ENCODE measurements at places on chromosomes 16 and 17. TPM values are rescaled to one million over a fixed set of nuclear protein-coding genes. Genes with fewer than 3 reads are reported as not detected.

The C1QTNF8 gene
- not detected for total RNA-seq

The CBFA2T3 gene
- 58.5 TPM for total RNA-seq

The DNAI2 gene
- total RNA-seq: not detected

The HYDIN gene
- total RNA-seq: not detected

The STX1B gene
- total RNA-seq: 2.7 TPM

DNA sequence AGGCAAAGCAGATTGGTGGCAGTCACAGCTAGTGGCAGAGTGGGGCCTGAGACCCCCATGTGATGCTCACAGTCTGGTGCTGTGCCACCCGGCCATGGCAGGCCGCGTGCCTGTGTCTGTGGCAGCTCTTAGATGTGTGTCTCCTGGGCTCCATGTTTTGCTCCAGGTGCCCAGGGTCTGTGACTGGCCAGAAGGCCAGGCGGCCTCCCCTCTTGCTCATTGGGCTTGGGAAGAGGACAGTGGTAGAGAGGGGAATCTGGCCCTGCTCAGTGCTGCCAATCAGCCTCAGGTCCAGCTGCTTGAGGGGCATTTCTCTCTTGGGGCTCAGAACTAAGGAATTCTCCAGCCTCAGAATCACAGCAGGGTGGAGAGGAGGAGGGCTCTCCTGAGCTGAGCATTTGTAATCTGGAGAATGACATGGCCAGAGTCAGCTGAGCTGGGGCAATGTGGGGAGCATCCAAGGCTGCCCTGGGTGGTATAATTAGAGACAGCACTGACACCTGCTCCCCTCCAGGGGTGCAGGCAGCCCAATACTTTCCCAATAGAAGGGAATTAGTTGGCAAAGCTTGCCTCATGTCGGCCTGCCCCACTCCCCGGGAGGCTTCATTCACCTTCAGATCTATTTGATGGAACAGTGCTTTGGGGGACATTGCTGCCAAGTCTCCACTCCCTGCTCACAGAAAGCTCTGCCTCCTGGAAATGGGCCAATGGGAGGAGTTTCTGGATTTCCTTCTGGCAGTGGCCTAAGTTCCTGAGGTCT is 2.7 kb upstream of the LASP1NB start:
- no peak for DNase-seq

GRCh38 chr16:67187175-67187890 is 2.6 kb downstream of the EXOC3L1 start:
- DNase-seq: no peak

DNA sequence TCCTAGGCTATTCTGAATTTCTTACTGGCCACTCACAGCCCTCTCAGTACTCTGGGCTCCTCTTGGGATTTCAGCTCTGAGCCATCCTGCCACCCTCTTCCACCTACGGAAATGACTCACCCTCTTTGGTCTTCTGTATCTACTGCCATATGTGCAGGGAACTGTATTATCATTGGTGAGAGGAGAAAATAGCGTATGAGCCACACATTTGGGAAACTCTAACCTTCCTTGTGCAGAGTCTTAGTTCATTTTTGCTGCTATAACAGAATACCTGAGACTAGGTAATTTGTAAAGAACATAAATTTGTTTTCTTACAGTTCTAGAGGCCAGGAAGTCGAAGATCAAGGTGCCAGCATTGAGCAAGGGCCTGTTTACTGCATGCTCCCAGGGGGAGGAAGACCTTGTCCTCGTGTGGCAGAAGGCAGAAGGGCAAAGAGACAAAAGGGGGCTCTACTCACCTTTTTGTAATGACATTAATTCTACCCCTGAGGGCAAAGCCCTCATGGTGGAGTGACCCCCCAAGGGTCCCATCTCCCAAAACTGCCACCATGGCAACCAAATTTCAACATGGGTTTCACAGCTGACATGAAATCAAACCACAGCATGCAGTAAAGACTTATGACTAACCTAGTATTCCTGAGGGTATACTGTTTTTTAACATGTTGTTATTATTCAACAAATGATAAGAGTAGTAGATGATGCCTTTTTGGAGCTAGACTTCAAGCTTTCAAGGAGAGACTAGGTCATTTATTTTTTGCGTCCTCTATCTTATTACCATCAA is 191.8 kb downstream of the PRKCA start:
- DNase-seq: no peak

DNA sequence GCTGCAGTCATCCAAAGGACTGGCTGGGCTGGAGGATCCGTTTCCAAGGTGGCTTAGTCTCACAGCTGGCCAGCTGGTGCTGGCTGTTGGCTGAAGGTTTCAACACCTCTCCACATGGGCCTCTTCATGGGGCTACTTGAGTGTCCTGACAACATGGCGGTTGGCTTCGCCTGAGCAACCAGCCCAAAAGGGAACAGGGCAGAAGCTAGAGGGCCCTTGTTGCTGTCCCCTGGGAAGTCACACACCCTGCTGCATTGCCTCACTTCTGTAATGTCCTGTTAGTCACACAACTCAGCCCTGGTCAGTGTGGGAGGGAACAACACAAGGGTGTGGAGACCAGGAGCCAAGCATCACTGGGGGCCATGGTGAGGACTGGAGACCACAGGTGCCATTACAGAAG is 36.6 kb downstream of the C16orf78 start:
- DNase-seq: no peak
